ENCODE measurements at places on chromosomes 1 and 21.

GRCh38 chr1:173315296-173315695 is 108.2 kb upstream of the TNFSF4 start:
- no peak for DNase-seq

DNA sequence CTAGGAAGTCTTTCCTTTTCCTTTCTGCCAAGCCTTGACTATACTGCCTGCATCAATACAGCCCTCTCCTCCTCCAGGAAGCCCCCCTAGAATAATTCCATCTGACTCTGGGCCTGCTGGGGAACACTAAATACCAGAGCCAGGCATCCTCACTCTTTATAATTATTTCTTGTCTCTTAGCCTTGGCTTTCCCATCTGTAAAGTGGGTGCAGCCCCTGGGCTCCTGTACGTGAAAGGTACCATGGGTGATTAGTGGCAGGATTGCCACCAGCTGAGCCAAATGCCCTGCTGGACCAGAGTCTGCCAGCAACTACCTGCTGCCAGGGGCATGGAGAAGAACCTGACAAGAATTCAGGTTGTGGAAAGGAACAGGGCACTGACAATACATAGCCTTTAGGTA is 58.7 kb downstream of the LGR6 start:
- DNase-seq: no peak

DNA sequence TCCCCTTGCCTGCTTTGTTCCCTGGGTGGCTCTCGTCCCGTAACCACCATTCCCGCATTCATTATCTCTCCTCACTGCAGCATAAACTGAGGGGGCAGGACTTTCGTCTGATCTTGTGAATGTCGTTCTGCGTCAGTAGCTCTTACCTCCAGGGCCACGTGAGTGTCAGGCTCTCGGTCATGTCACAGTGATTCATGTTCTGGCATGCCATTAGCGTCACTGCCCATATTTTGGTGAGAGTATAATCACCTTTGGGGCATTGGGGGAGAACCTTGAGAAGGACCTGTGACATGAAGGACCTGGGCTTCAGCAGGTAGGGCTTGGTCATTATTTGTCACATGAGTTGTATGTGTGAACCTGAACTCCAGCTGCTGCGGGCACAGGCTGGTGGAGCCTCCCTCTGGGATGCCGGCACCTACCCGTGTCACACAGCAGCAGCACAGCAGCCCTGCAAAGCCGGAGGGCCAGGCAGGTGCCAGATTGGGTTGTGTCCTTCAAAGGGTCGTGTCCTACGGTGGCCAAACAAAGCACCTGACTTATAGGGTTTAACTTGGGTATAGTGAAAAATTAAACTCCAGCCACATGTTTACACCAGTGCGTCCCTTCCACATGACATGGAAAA is 68.5 kb downstream of the BACE2 start:
- no peak for DNase-seq

DNA sequence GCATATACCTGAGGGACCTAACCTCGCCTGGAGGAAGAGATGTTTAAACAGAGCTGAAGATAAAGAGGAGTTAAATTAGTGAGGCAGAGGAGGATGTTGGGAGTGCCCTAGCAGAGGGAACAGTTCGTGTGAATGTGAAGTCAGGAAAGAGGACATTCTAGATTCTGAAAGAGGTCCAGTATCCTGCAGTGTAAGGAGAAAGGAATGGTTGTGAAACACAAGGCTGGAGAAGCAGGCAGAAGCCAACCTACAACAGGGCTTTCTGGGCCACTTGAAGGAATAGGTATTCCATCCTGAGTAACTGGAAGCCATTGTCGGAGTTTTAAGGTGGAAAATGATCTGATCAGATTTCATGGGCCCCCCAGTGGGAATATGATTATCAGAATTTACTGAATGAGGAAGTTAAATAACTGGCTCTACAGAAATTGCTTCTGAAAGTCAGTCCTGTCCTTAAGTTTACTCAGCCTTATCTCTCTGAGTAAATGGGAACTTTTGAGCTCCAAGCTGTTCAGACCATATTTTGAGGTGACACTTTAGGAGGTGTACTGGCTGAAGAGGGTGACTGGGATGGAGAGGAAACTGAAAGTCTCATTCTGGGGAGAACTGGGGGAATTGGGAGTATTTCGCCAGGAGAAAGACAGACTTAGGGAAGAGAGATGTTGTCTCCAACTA is 24.4 kb upstream of the FAAH start:
- no peak for DNase-seq
